ENCODE measurements at places on chromosomes 3 and 15.

DNA sequence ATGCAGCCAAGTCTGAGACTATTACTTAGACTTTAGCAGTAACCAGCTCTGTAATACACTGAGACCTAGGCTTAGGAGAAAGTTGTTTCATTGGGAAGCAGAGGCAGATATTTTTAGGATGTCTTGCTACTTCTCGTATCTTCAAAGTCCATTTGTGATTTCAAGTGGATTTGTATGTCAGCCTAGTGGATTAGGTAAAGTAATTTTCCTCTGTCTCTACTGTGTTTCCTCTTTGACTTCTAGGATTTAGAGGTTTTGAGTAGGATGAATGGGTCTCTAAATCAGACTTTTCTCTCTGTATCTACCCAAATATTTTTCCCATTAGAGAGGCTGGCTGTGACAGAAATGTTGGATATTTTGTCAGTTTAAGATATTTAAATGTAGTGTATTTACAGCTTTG is 46.8 kb downstream of the OXSR1 start:
- no peak for DNase-seq

- peak; percentile 41 for DNase-seq
Observed at GRCh38 chr3:184568924-184569829, 7.6 kb downstream of the EPHB3 start.

GRCh38 chr3:133663569-133664313 is 2.0 kb upstream of the TOPBP1 start:
- peak; percentile 13 for DNase-seq

- no peak for DNase-seq
Observed at GRCh38 chr15:70618929-70619328, 144.4 kb downstream of the UACA start.

DNA sequence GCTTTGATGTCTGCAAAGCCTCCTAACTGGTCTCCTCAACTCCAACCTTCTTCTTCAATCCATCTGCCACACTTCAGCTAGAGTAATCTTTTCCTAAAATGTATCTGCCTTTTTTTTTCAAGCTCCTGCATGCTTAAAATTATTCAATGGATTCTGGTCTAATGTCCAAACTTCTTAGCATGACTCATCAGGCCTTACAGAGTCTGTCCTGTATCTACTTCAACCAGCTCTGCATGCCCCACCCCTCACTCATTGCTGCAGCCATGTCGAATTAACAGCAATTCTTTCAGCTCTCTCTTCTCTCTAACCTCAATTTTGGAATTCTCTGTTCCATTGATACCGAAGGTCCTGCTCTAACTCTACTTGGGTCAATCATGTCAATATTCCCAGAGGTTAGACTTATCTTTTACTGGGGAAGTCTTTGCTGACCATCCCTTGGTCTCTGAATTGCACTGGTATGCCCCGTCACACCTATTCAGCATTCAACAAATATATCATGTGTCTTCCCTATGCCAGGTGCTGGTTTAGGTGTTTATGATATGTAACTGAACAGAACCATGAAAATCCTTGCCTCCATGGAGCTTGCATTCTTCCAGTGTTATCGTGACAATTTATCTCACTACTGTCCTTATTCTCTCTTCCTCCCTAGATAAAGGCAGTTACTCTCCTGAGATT is 88.5 kb upstream of the NANOGP8 start:
- no peak for DNase-seq

DNA sequence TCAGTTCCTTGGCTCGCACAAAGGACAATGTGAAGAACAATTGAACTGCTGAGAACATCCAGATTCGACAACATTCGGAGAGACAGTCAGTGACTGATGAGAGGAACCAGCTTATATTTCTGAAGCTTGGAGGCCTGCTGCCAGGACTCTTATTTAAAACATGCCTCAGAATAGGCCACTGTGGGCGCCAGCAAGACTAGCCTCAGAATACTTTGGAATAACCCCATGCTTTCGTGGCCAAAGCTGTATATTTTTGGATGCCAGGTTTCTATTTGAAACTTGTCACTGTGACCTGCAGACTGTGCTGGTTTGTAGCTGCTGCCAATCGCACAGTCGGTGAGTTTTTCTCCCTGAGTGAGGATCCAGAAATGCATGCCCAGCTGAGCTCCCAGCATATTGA is 129.9 kb upstream of the UBE3A start:
- peak; percentile 23 for DNase-seq

DNA sequence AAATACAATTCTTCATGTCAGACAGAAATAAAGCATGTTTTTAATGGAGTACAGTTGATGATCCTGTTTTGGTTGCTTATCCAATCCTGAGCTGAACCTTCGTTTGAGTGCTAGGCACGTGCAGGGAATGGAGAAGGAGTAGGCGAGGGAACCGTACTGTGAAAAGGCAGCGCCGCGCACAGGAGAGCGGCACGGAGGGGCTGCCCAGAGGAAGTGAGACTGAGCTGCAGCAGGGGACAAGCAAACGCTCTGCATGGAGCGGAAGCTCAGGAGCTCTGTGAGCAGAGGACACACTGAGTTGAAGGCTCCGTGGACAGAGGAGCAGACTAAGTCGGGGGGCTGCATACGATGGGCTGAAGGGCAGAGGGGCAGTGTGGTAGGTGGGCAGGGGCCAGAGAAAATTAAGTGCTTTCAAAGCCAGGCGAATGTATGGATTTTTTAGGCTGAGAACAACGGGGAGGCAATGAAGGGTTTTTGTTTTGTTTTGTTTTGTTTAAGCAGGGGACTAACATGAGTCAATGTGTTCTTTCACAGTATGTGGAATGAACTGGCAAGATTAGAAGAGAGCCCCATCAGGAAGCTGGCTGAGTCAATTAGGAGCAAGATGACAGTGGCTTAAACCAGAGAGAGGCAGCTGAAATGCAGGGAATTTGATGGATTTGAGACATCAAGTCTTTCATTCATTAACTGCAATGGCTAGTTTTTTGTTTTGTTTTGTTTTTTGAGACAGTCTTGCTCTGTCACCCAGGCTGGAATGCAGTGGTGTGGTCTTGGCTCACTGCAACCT is 23.8 kb upstream of the TM2D3 start:
- DNase-seq, result peak; percentile 19

DNA sequence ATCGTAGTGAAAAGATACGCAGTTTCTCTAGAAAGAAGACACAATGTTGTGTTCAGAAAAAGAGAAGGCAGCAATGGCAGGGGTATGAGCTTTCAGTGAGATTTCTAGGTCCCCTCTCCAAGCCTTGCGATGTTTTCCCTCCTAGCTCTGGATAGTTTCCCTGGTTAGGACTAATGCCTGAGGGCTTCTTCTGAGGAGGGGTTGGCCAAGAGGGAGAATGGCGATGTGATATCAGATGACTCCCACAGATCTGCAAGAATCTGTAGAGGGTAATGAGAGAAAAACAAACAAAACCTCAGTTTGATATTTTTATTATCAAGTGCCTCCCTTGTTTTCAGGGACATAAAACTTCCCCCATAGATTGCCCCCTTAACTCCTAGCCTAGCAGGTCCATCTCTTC is 4.1 kb upstream of the CLDN1 start:
- DNase-seq, result no peak

GRCh38 chr15:73928971-73929627 is 2.8 kb downstream of the LOXL1 start:
- DNase-seq, result no peak

DNA sequence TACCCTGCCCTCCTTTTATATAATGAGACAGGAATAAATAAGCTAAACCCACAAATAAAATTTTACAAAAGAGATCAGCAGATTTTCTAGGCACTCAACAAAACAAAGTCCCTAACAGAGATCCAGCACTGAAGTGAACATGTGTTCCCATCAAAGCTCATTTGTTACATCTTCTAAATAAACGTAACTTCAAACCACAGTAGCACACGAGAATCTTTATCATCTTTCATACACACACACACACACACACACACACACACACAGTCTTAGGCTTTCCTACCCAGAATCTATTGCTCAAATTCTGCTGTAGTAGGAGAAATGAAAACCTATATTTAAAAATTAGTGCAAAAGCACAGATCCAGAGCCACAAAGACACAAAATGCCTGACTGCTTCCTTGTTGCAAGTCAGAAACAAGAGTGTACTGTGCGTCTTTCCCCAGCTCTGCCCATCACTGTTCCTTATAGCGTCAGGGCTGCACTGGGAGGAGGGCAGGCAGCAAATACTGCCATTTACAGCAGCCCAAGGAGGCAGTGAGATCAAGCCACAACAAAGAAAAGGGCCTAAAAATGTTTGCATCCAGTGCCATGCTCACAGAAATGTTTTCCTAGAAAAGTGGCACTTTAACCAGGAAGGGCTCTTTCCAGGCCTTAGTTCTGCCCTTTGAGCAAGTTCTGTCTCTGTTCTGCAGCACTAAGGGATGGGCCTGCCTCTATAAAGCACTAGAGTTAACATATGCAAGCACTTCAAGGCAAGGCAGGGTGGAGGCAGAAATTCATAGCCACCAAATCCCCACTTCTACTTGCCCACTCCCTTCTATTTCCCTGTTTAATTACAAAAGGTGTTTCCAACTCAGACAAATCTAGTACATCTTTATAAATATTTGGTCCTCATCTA is 6.0 kb downstream of the IP6K1 start:
- DNase-seq, result no peak

- DNase-seq, result no peak
Observed at GRCh38 chr3:54641226-54642014, 286.4 kb downstream of the LRTM1 start.

- no peak for DNase-seq
Observed at GRCh38 chr3:11305509-11305908, 33.3 kb downstream of the ATG7 start.

DNA sequence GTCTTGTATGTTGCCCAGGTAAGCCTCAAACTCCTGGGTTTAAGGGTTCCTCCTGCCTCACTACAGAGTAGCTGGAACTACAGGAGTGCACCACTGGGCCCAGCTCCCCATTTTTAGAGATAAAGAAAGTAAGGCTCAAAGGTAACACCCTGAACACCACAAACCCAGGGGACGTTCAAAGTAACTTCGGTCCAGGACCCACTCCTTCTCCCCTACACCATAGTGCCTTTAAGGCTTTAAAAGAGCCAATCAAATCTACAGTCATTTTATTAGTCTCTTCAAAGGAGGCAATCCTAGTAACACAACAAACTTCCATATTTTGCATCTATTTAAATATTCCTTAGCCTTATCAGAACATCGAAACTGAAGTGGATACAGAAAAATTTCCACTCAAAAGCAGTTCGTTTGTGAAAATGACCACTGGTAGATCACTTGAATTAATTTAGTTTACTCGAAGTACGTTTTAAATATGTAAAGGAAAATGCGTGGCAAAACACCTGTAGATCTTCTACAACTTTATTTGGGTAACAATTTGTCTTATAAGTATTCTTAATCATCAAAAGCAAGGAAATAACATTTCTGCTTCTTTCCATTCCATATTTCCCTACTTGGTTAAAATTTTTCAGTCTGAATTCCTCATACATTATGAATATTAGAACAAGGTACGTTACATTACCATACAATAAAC is 1.8 kb downstream of the STAG1 start:
- DNase-seq, result no peak

- no peak for DNase-seq
Observed at GRCh38 chr15:25333049-25333448, 105.8 kb downstream of the UBE3A start.

DNA sequence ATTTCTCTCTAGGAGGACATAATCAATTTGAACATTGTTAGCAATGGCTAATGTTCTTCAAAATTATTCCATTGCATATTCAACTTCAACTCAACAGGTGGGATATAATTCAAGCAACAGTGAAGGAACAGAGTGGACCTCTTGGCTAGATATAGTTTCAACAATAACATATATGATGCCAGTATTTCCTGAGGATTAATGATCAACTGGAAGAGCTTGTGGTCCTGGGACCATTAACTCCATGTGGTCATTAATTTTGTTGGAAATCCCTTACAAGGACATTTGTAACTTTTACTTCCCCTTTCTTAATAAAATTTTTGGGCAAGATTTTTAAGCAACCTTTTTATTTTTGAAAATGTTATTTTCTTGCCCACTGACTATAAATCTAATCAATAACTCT is 54.3 kb upstream of the ROBO2 start:
- DNase-seq, result no peak

GRCh38 chr3:152021951-152022461 is 148.6 kb downstream of the SUCNR1 start:
- no peak for DNase-seq

DNA sequence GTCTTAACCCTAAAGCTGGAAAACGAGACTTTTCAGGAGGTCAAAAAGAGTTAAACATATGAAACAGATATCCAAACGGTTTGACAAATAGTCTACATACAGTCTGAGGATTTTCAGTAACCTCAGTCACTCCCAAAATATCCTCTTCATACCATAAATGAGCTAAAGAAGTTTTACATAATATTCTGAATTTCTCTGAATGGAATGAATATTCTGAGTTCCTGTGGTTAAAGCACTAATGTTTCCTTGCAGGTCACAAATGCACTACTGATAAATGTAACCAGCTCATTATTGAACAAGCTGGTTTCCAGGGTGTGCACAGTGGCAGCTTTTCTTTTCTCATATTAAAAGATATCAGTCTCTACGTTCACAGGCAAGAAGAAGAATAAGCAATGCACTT is 137.4 kb upstream of the POU1F1 start:
- no peak for DNase-seq

GRCh38 chr3:5343459-5343858 is 156.0 kb downstream of the EDEM1 start:
- DNase-seq, result no peak

DNA sequence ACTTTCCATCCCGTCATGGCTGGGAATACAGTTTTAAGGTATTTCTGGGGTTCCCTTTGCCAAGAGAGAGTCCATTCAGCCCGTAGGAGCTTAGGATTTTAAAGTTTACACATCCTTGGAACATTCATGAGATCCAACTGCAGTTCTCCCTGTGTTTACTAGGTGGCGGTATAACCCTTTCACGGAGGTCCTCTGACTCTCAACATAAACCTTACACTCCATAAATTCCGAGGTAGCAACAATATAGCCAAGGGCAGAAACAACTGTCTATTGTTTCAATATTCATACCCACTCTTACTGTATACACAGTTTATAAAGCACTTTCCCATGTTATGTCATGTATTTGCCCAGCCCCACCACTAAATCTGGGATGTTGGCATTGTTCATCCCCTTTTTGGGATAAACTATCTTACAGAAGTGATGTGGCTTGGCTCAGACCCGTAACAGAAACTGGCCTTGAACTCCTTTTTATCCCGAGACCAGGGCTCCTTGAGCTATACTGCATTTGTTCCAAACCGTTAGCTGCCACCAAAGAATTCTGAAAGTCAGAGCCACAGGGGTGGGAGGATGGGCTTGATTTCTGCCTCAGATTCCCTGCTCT is 69.2 kb upstream of the COL6A5 start:
- no peak for DNase-seq

- no peak for DNase-seq
Observed at GRCh38 chr3:102415553-102415952, 19.3 kb upstream of the ZPLD1 start.

- no peak for DNase-seq
Observed at GRCh38 chr15:57651445-57651844, 55.1 kb upstream of the POLR2M start.

DNA sequence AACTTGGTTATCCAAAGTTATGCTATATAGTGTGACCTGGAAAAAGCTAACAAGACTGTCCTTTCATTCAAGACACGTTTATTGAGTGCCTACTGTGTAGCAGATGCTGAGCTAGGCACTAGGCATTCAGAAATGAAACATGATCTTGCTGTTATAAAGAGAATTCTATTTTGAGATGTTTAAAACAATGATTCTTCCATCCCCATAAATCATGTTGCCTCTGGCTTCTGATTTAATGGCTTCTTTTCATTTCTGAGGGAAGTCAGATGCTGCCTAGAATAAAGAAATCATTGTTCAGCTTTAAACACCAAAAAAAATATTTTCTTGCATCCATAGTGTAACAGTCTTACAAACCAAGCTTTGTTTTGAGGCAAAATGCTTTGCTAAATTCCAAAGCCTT is 620.9 kb upstream of the UBE2E2 start:
- DNase-seq, result no peak

Measured in substantia nigra (tissue), 51 donors.